ENCODE measurements at places on chromosomes 1 and 21. TPM values are rescaled to one million over a fixed set of nuclear protein-coding genes. Genes with fewer than 3 reads are reported as not detected.

DNA sequence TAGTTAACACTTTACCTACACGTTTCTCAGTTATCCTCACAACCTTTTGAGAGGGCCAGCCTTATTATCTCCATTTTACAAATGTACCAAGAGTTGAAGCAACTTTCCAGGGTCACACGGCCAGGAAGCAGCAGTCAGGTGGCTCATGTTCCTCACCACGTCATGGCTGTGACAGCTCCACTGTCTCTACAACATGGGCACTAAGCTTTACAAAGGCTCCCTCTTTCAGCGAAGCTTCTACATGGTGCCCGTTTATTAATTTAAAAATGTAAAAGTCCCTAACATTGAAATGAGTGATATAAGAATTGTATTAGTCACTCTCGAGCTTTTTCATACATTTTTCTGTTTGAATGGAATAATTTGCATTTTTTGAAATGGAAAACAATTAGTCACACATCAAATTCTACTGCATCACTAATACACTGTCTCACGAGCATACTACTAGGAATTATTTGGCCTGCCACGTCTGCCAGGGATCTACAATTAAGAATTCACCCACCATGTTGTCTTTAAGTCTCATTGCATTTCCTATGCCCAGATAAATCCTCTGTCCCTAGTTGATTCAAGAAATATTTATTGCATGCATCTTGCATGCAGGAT, 28.4 kb upstream of the LIN9 start:
- DNase-seq: no peak

- no peak for DNase-seq
Measured at GRCh38 chr1:52400131-52400530, 4.1 kb downstream of the ORC1 start.

GRCh38 chr1:99650030-99650429, 4.1 kb downstream of the PALMD start:
- no peak for DNase-seq

- DNase-seq: no peak
Measured at GRCh38 chr1:157829210-157829609, 9.3 kb upstream of the FCRL1 start.

- DNase-seq: no peak
Measured at GRCh38 chr1:103525114-103525606, 339 bp upstream of the RNPC3 start.

- DNase-seq: no peak
Measured at GRCh38 chr1:232597721-232598120, 32.2 kb downstream of the SIPA1L2 start.

DNA sequence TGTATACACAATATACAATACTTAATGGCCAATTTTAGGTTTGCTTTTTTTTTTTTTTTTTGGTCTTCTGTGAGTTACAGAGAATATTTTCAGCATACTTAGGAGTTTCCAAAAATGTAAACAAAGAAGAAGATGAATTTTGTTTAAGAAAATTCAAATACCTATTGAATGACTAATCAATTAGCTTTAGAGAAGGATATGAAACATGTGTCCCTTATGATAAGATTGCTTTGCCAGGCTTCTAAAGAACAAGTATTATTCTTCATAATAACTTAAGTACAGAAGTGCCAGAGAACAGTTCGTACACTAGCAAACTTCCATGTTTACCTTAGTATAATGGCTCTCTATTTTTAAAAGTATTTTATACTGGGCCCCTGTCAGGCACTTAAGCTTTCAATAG, 1191.0 kb upstream of the NCAM2 start:
- no peak for DNase-seq

- no peak for DNase-seq
Measured at GRCh38 chr1:11845641-11846335, 1.8 kb downstream of the NPPA start.

GRCh38 chr21:24188506-24188905, 1418.8 kb downstream of the MRPL39 start:
- DNase-seq: no peak

- DNase-seq: no peak
Measured at GRCh38 chr1:100279358-100279923, 13.4 kb downstream of the RTCA start.

DNA sequence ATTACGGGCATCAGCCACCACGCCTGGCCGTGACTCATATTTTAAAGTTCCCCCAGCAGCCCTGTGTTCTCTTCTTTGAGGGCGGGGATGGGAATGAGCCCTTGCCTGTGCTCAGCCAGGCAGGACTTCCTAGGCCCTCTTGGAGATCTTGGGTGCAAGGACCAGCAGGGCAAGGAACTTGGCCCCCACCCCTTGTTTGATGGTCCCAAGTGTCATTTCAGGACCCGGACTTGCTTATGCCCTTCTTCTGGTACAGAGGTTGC, 9.3 kb downstream of the RASSF5 start:
- DNase-seq: no peak

- no peak for DNase-seq
Measured at GRCh38 chr1:32729254-32730046, 26.9 kb upstream of the SYNC start.

- DNase-seq: no peak
Measured at GRCh38 chr1:25587290-25587689, 29.3 kb upstream of the MAN1C1 start.

- no peak for DNase-seq
Measured at GRCh38 chr1:9294910-9295636, 2.4 kb downstream of the SPSB1 start.

- no peak for DNase-seq
Measured at GRCh38 chr1:168148916-168149315, 12.2 kb upstream of the GPR161 start.

- no peak for DNase-seq
Measured at GRCh38 chr1:37009521-37009920, 24.8 kb downstream of the GRIK3 start.

GRCh38 chr1:167200749-167201148, 19.9 kb upstream of the POU2F1 start:
- no peak for DNase-seq

DNA sequence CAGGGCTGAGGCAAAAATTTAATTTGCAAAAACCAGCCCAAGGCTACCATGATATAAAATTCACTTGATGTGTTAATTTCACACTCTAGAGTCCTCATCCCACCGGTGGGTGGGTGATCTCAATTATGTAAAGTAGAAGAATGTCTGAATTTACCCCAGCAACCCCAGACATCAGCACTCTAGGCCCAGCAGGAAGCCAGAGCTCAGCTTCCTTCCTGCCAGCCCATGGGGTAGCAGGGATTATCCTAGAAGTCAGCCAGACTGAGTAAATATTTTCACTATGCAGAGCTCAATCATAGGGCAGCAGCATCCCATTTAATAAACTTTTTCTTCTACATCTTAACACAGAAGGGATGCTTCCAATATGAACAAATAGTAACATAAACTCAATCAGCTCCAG, 71.0 kb downstream of the SIPA1L2 start:
- no peak for DNase-seq

- DNase-seq: no peak
Measured at GRCh38 chr1:59541891-59542290, 245.0 kb downstream of the FGGY start.

DNA sequence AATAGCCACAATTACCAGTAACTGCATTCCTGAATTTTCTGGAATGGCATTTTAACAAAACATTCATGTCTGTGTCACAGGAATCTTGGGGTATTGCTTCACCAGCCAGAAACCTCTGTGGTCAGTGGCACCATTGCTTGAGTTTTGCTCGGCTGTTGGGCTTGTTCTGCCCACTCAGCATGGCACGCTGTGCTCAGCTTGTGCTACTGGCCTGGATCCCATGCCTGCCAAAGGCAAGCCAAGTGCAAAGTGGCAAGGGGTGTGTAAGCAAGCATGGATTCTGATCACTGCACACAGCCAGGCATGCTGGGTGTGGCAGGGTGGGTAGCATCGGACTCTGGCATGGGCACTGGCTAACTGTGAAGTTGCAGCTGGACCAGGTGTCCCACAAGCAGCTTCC, 1150.9 kb downstream of the MRPL39 start:
- DNase-seq: no peak

- DNase-seq: no peak
Measured at GRCh38 chr1:94755675-94756074, 64.5 kb upstream of the SLC44A3 start.

DNA sequence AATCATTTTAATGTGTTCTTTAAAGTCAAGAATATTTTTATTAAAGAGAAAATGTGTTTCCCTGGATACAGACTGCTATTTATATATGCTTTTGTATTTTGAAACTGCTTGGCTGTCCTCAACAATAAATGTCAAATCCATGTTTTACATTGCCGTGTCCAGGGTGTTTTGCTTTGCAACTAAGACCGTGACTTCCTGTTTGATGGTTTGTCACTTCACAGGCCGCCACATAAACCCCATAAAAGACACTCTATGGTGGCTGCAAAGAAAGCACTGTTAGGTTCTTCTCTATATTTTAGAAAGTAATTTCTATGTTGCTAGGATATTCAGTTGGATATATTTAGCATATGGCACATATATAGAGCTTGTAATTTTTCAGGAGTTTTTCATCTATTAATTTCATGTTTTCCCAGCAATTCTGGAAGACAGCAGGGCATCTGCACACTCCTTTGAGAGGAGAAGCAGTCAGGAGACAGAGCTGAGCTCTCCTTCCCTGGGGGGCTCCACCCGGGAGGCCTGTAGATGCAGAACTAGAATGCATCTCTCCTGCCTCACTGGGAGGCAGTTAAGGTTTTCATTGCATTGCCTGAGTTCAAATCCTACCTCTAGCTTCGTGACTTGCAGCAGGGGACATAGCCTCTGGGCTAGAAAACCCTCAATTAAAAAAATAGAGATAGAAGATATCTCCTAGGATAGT, 33.1 kb downstream of the PRDM2 start:
- no peak for DNase-seq

- DNase-seq: no peak
Measured at GRCh38 chr1:89361681-89362080, 2.2 kb upstream of the GBP6 start.

- DNase-seq: no peak
Measured at GRCh38 chr21:40563900-40564299, 283.1 kb downstream of the DSCAM start.

- no peak for DNase-seq
Measured at GRCh38 chr1:112093372-112093694, 103.9 kb upstream of the KCND3 start.

DNA sequence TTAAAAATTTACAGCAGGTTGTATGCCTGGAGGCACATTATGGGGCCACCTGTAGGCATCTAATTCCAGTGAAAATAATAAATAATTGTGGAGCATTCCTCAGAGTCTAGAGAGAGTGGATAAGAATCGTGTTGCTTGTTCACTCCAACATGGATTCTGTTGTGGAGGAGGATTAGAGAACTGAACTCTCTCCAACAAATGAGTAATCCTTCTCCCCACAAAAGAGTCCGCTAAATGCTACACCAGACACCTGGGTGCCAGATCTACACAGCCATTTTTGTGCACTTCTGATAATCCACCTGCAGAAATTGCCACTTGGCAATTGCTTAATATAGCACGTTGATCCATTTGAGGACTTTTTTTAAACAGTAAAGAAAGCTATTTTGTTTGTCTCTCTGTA, 113.7 kb upstream of the DPYD start:
- no peak for DNase-seq

DNA sequence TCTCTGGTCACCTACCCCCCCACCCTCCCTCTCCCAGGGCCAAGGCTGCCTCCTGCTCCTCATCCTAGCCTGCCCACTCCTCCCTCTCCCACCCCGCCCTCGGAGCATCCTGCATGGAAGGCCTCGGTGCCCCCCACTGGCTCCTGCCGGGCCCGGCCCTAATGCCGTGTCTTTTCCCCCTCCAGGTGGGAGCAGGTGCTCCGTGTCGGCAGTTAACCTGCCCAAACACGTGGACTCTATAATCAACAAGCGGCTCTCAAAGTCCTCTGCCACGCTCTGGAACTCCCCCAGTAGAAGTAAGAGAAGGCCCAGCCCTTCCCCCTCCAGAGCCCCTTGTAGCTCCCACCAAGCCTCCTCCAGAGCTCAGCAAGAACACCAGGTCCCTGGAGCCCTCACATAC, 18.8 kb downstream of the MAP7D1 start:
- no peak for DNase-seq

GRCh38 chr21:30227633-30228404, 11.9 kb upstream of the CLDN8 start:
- peak; percentile 76 for DNase-seq

DNA sequence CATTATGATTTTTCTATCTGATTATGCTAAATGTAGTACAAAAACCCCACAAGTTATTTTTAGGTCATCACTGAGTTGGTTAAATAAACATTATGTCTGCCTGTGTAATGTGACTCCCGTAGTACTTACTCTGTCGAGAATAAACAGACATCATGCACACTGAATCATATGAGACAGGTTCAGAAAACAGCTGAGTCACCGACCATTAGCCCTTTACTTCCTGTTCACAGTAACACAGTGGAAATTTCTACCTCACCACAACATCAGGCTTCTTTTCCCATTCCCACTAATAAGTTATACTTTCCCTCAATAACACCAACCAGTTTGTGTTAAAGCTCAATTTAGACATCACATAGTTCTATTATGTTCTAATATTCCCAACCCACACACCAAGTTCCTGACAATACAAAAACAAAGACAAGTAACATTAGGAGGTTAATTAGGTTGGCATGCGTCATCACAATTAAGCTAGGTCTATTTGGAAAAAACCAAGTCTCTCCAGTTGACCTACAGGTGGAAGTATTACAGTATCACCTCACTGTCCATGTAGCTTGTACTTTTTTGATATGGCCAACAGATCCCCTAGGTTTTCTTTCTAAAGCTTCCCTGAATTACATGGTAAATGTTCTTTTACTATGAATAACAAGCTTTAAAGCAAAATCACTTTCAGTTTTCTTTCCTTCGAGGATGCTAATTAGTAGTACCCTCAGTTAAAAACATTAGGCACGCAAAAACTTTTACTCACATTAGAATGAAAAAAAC, 154.2 kb downstream of the EIF4G3 start:
- peak; percentile 66 for DNase-seq

GRCh38 chr1:228112167-228112566, 3.1 kb upstream of the MRPL55 start:
- no peak for DNase-seq

- DNase-seq: no peak
Measured at GRCh38 chr1:92326681-92327080, 27.8 kb downstream of the RPAP2 start.

- no peak for DNase-seq
Measured at GRCh38 chr21:45430521-45431501, 25.8 kb downstream of the COL18A1 start.

Gene CACNA1S
- not detected for total RNA-seq

Gene S100A1
- total RNA-seq: not detected

Gene PLCH2
- 90.0 TPM for total RNA-seq

Gene NUF2
- 1.3 TPM for total RNA-seq

Gene SPATA1
- 0.96 TPM for total RNA-seq

Gene SPATA21
- total RNA-seq: not detected

Gene MATN1
- not detected for total RNA-seq

Gene NUDT4B
- total RNA-seq: not detected

Gene SV2A
- 5.5 TPM for total RNA-seq

Gene IGSF3
- total RNA-seq: 31.1 TPM

Gene HENMT1
- 8.8 TPM for total RNA-seq

Gene AMY1C
- not detected for total RNA-seq

Gene THEM4
- 28.2 TPM for total RNA-seq

Gene HCN3
- total RNA-seq: 4.7 TPM

Data from ureter (tissue), 1 donor.